ENCODE measurements at places on chromosomes 16 and 17.

- H3K27me3 ChIP-seq, result no peaks in the 10 kb centered on the region
- H3K36me3 ChIP-seq, result peaks cover under 1% of the 10 kb centered on the region
- peak overlapping the region; percentile 99 for H3K4me3 ChIP-seq
- H3K27ac ChIP-seq, result peak overlapping the region; percentile 84
- DNase-seq, result peak; percentile 44
- no peaks in the 10 kb centered on the region for H3K4me1 ChIP-seq
These were observed 656 bp upstream of the KCTD13 start for GRCh38 chr16:29926711-29927052.

- H3K4me1 ChIP-seq, result no peaks in the 10 kb centered on the region
- no peak overlapping the region for H3K27ac ChIP-seq
- H3K36me3 ChIP-seq, result no peaks in the 10 kb centered on the region
- peak; percentile 8 for DNase-seq
These were observed 20.4 kb downstream of the TMC6 start for GRCh38 chr17:78107976-78108725.

DNA sequence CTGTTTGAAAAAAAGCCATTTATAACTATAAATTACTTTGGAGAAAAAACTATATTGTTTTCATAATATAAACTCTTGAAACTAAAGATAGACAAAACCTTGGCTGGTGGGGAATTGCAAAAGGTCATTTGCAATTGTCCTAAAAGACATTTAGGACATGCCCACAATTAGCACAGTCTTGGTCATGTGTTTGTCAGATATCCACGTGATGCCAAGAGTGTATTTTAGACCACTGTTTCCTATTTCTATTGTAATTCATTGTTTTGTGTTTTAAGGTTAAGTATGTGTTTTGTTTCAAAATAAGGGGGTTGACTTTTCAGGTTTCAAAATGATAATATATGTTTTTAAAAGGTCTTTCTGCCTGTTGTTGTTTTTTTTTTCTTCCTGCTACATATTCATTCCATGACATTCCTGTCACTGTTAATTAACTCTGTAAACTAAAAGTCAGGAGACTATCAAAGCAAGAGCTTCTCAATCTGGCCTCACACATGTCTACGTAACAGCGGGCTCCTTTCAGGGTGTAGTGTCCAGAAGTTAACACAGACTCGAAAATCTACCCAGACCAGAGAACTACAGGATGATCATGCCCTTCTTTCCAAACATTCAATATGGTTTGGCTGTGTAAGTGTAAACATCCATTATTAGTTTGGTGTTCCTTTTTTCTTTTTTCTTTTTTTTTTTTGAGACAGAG, 58.7 kb downstream of the COG7 start:
- H3K27me3 ChIP-seq, result no peaks in the 10 kb centered on the region
- no peak for DNase-seq
- H3K27ac ChIP-seq, result no peak overlapping the region

DNA sequence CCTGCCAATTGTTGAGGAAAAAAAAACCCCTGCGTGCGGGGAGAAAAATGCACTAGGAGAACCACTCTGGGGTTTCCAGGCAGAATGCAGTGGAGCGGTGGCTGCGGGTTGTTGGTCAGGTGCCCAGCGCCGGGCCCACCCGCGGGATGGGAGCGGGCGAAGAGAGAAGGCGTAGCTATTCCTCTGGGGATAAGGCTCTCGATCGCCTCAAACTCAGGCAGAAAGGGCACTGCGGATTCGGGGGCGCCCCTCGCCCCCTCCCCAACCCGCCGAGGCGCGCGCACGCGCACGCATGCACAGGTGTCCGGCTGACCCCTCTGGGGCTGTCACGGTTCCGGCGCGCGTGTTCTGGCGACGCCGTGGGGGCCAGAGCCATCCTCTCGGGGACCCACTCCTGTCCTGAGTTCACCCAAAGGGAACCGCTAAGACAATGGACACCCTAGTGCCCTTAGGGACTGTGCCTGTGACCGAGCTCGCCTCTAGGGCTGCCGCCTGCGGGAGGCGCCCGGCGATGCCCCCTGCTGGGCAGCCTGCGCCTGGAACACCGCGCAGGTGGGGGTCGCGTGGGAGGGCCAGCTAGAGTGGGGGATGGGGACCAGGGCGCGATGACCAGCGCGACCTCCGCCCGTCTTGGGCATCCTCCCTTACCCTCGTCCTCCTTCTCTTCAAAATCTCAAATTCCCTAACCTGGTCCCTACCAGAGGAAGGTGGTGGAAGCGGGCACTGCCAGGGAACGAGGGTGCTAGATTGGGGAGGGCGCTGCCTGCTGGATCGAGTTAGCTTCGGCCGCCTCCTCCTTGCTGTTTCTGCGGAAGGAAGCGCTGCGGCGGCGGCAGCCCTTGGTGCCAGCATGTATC, 14.4 kb upstream of the CBX8 start:
- peaks cover 3% of the 10 kb centered on the region for H3K27me3 ChIP-seq
- peaks cover 36% of the 10 kb centered on the region for H3K4me1 ChIP-seq
- H3K4me3 ChIP-seq, result no peak overlapping the region
- no peak for DNase-seq
- H3K36me3 ChIP-seq, result no peaks in the 10 kb centered on the region

GRCh38 chr16:5633845-5634440, 536.3 kb upstream of the EEF2KMT start:
- no peak overlapping the region for H3K27ac ChIP-seq
- no peaks in the 10 kb centered on the region for H3K36me3 ChIP-seq
- H3K4me1 ChIP-seq, result no peaks in the 10 kb centered on the region
- no peak for DNase-seq
